ENCODE measurements at places on chromosomes 1 and 21.

GRCh38 chr1:230798491-230798890 is 51.3 kb downstream of the CAPN9 start:
- DNase-seq = no peak

- no peak for DNase-seq
These were observed 389.3 kb downstream of the OMA1 start for GRCh38 chr1:58157256-58157655.

- DNase-seq = no peak
These were observed 15.2 kb downstream of the STYXL2 start for GRCh38 chr1:167109125-167109524.

DNA sequence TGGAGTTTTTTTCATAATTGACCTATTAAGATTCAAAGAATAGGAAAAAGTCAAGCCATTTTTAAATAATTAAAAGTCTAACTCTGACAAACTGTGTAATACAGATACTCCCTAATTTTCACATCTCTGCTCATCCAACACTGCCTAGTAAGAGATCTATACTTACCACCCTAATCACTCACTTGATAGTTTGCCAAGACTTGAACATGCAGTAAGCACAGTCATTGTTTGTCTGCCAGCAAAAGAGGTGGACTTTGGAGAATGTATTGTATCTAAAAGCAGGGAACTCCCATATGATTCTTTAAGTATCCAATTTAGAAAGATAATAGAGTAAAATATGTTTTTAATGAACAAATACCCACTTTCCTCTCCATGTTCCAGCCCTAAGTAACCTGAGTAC is 15.5 kb downstream of the TMEM59 start:
- DNase-seq = no peak

GRCh38 chr1:239944666-239945065 is 147.0 kb upstream of the FMN2 start:
- no peak for DNase-seq

GRCh38 chr1:1157033-1157365 is 16.7 kb upstream of the TTLL10 start:
- no peak for DNase-seq

DNA sequence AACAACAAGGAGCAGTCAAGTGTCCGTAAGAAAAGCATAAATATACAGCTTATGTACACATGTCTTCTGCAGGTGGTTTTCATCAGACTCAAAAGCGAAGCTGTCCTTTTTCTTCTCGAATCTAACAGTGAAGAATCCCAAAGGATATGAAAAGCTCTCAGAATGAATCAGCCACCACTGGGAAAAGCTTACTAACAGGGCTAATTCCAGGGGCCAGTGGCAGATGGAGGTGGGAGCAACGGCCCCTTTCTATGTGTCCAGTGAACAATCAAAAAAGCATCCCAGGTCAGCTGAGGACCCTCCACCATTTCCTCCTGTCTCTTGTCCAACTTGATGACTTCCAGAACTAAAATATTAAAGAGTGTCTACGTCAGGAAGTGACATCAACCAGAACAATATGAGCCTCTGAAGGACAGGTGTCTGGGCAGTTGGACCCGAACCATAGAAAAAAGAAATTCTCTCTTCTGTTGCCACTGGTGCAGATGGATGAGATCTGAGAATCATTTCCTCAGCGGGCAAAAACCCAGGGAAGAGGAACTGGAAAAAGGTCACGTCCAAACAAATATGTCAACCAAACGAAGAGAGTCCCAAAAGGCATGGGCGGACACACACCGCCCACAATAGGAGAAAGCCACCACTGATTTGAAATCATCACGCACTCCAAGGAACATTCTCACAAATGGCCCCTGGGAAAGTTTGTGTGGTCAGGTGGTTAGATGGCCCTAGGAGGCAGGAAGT is 70.4 kb upstream of the TIAM1 start:
- no peak for DNase-seq

All from tibial artery (tissue), 4 donors.